T-helper 2 cell treated with Interferon-gamma antibody and Interleukin-4, amounts not matched to agents 100 ng/mL and 5 ng/mL, for 36 hours (primary cell): ENCODE measurements at places on chromosomes 1 and 21. TPM values are rescaled to one million over a fixed set of nuclear protein-coding genes. Genes with fewer than 3 reads are reported as not detected.

Gene FCRLA
- not detected in 2 replicates for total RNA-seq

Gene C8B
- total RNA-seq, result not detected in 2 replicates

Gene MYBPH
- total RNA-seq, result not detected in 2 replicates

Gene FAM151A
- not detected in 2 replicates for total RNA-seq

Gene TRPM2
- total RNA-seq, result 17.8 and 20.6 TPM in 2 replicates

Gene EVI5
- 3.5 TPM in 2 replicates for total RNA-seq

Gene C1orf210
- not detected in 2 replicates for total RNA-seq

Gene ALX3
- not detected in 2 replicates for total RNA-seq

Gene C1orf115
- 0.34 and 0.36 TPM in 2 replicates for total RNA-seq
